ENCODE measurements at places on chromosomes 7 and 10.

DNA sequence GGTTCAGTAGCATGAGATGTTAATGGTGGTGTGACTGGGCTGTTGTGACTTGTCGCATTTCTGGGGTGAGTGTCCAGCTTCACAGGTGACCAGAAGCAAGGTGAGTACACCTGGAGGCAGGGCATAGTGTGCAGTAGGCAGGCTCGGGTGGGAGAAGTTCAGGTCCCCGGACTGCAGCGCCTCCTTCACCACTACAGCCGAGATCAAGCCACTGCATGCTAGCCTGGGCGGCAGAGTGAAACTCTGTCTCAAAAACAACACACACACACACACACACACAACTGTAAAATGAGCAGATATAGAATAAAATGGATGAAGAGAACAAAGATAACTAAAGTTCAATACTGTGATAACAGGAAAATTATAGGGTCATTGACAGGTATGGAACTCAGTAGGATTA, 11.1 kb upstream of the PARD3 start:
- no peak for DNase-seq

DNA sequence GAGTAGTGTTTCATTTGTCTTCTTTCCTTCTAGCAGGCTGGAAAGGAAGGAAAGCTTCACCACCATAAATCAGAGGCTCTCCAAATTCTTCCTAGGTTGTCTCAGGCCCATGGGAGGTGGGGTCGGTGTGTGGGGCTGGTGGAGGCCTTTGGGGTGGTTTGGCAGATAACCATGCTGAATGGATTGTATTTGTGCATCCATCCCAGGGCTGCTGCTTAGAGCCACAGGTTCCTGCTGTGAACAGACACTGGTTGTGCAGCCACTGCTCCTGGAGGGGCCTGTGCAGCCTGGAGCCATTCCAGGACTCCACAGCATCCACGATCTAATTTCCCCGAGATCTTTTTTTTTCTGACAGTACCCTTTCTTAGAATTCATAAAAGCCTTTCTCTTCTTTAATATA, 741.8 kb downstream of the SUGCT start:
- DNase-seq, result no peak

GRCh38 chr10:110857265-110858171, 14.2 kb upstream of the PDCD4 start:
- DNase-seq, result peak; percentile 52

GRCh38 chr10:70986623-70986950, 98.2 kb upstream of the PCBD1 start:
- no peak for DNase-seq

GRCh38 chr10:93293999-93294398, 188.1 kb downstream of the MYOF start:
- peak; percentile 17 for DNase-seq

DNA sequence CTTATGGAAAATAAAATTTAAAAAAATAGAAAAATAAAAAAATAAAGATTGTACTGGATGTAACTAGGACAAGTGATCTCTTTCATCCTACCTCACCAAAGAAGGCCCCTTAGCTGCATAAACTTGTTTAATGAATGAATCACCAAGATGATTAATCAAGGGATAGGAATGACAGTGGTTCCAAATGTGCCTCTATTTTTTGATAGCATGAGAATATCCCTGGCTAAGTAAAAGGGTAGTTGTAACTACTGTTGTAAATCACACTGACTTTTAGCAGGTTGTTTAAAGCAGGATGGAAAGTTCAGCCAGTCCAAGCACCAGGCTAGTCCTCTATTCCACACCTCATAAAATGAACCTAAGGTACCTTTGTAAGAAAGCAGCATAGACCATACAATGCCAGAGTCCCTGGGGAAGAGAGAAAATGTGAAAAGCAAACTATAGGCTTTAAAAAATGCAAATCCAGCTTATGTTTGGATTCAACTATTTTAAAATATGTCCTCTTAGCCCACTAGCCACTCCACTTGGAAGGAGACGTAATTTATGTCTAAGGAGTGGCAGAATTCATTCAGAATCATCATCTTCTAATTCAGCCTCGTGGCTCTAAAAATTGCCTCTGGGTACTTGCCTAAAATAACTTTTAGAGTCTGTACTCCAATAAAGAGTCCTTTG, 126.8 kb downstream of the SKIDA1 start:
- peak; percentile 62 for DNase-seq

GRCh38 chr7:106100863-106101629, 11.1 kb downstream of the SYPL1 start:
- DNase-seq, result no peak

DNA sequence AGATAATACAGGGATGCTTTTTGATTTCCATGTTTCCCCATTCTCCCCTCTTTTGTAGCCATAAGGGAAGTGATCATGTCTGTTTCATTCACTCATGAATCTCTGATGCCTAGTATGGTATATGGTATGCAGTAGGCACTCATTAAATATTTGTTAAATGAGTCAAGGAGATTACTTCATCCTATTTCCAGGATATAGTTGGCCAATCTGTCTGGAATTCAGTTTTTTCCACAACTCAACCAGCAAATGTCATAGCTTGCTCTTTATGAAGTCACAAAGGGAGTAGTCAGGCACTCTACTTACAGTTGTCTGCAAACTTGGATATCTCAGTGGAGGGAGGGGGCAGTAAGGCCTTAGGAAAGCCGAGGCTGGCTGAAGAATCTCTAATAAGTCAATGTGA, 853.6 kb downstream of the LRMDA start:
- DNase-seq, result peak; percentile 29

DNA sequence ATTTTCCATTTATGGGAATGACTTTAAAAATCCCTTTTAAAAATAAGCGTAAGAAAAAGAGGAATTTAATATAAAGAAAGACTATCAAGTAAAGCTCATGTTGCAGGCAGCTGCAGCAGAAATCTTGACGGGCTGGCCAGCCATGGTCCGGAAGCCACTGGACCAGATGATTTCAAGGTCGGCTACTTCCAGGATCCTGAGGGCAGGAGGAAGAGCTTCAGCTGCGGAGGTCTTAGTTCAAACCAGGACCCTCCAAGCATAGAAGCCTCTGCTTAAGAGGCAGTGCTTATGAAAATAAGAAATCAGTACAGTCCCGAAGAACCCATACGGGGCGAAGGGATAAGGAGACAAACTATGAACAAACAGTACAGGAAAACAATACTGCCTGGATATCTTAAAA, 220.2 kb upstream of the CELF2 start:
- no peak for DNase-seq

- peak; percentile 27 for DNase-seq
These were observed 28.2 kb downstream of the PPIF start for GRCh38 chr10:79375321-79376077.

- DNase-seq, result no peak
These were observed 221.6 kb downstream of the RPS24 start for GRCh38 chr10:78255214-78255613.

All from MCF 10A (cell line).